Smooth muscle cell of trachea (primary cell): ENCODE measurements at places on chromosomes 16 and 17. TPM values are rescaled to one million over a fixed set of nuclear protein-coding genes. Genes with fewer than 3 reads are reported as not detected.

The CYGB gene
- 46.0 and 123 TPM in 2 replicates for total RNA-seq

The PIRT gene
- total RNA-seq: not detected in 2 replicates

The RNPS1 gene
- total RNA-seq: 69.3 and 82.5 TPM in 2 replicates

The MT1E gene
- total RNA-seq: 167 and 190 TPM in 2 replicates

The SYCE1L gene
- 0.50 and 0.58 TPM in 2 replicates for total RNA-seq

The SRCIN1 gene
- under 0.01 and 0.17 TPM in 2 replicates for total RNA-seq

The SLC12A3 gene
- not detected in 2 replicates for total RNA-seq

The CTRB2 gene
- total RNA-seq: not detected in 2 replicates

The GCGR gene
- total RNA-seq: not detected in 2 replicates

The RUNDC3A gene
- total RNA-seq: 0.99 TPM in 1 of 2 replicates, not detected in the other

The ADORA2B gene
- total RNA-seq: 11.2 and 24.5 TPM in 2 replicates

The TK2 gene
- total RNA-seq: 54.0 and 69.5 TPM in 2 replicates

The STAC2 gene
- total RNA-seq: not detected in 2 replicates

The COG8 gene
- total RNA-seq: 43.3 and 73.3 TPM in 2 replicates

The TSNAXIP1 gene
- total RNA-seq: 0.73 and 1.3 TPM in 2 replicates

The TMIGD1 gene
- not detected in 2 replicates for total RNA-seq

The CNGB1 gene
- total RNA-seq: not detected in 2 replicates

The CLEC18B gene
- total RNA-seq: 0.29 and 1.3 TPM in 2 replicates

The ITGA3 gene
- total RNA-seq: 77.1 and 121 TPM in 2 replicates

The DNAAF8 gene
- total RNA-seq: 0.29 and 1.3 TPM in 2 replicates

The KRT27 gene
- total RNA-seq: not detected in 2 replicates

The KREMEN2 gene
- total RNA-seq: 0.17 TPM in 1 of 2 replicates, not detected in the other

The CYB5B gene
- 54.1 and 94.8 TPM in 2 replicates for total RNA-seq

The WFIKKN2 gene
- total RNA-seq: 0.15 and 0.17 TPM in 2 replicates

The PYY gene
- total RNA-seq: not detected in 2 replicates

The CRISPLD2 gene
- 3.6 and 5.8 TPM in 2 replicates for total RNA-seq

The PPY gene
- not detected in 2 replicates for total RNA-seq

The HID1 gene
- total RNA-seq: 0.29 and 0.66 TPM in 2 replicates

The GUCY2D gene
- 0.17 TPM in 1 of 2 replicates, not detected in the other for total RNA-seq

The ACSM2B gene
- not detected in 2 replicates for total RNA-seq

The XYLT1 gene
- total RNA-seq: 23.1 and 29.3 TPM in 2 replicates

The TMEM220 gene
- 1.2 and 2.8 TPM in 2 replicates for total RNA-seq

The CLEC3A gene
- total RNA-seq: not detected in 2 replicates

The ADAM11 gene
- total RNA-seq: 0.44 and 0.99 TPM in 2 replicates

The DNAH9 gene
- not detected in 2 replicates for total RNA-seq

The AATK gene
- total RNA-seq: 0.15 and 0.66 TPM in 2 replicates

The SHISA9 gene
- total RNA-seq: under 0.01 TPM in 1 of 2 replicates, not detected in the other
